Tibial nerve (tissue), 4 donors: ENCODE measurements at places on chromosomes 2 and 18. TPM values are rescaled to one million over a fixed set of nuclear protein-coding genes. Genes with fewer than 3 reads are reported as not detected.

CMPK2 gene
- total RNA-seq: 5.7 TPM

SETBP1 gene
- total RNA-seq: 28.5 TPM

DNA sequence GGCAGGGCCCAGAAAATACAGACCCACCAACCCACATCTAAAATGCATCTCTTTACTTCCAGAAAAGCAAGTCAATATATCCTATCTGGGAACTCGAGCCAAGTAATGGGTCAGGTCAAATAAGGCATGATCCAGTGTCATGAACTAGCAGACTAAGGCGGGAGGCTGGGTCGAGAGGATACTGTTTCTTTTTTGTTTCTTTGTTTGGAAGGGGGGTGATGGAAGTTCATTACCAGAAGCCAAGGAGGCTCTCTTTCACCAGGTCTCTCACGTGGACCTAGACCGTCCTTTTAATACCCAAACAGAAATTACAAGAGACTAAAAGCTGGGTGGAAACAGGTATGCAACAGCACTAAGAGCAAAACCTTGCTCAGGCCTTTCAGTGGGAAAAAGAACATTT is 108.3 kb downstream of the HDAC4 start:
- DNase-seq: no peak

DNA sequence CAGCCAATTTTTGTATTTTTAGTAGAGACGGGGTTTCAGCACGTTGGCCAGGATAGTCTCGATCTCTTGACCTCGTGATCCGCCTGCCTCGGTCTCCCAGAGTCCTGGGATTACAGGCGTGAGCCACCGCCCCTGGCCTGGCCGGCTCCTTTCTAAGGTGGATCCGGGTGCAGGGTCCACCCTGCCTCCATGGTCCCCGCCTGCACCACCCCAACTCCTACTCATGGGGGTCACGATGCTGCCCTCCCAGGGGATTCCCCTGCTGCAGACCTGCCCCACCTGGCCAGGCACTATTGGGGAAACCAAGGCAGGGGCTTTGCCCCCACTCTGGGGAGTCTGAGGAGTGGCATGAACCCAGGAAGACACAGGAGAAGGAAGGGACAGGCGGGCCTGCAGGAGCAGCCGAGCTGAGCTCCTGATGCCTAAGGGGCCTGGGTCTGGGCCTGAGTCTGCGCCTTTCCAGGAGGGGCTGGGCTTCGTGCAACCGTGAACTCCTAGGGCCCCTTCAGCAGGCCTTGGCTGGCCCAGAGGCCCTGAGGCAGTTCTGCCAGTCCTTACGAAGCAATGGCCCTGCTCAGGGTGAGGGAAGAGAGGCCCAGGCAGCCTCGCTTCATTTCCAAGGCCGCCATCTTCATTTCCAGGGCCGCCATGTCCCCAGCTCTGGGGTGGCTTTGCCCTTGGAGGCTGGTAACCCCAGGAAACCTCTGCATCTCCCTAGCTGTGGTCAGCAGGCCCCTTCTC is 67.2 kb upstream of the SMAD7 start:
- DNase-seq: no peak

DNA sequence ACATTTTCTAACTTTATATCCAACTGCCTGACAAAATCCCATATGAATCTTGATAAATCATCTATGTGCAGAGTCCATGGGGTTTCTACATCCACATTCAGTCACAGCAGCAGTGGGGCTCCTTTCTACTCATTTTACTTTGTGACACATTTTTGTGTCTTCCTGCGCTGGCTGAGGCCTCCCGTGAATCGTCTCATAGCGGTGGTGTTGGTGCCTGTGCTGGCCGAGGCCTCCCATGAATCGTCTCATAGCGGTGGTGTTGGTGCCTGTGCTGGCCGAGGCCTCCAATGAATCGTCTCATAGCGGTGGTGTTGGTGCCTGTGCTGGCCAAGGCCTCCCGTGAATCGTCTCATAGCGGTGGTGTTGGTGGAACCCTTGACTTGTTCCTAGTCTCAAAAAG is 17.0 kb downstream of the SNED1 start:
- DNase-seq: peak; percentile 1

DNA sequence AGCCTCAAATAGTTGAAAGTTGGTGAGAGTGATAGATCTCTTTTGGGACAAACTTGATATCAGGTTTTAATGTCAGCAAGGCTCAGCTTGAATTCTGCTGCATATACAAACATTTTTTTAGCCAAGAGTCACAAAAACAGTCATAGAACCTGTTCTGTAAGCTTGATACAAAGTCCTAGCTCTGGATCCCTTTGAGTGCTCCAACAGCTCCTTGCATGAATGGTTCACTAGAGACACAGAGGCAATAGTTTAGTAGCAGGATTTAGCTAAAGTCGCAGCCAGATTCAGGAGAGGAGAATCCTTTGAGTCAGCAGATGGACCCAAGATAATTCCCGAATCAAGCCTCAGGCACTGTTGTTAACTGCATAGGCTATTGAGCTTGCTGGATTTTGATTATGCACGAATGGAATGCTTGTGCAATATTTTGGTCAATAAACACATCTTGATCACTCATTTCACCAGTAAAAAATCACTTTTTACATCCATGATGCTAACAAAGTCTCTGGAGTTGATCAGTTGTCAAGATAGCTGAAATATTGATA is 148.6 kb downstream of the KLHL14 start:
- DNase-seq: no peak

DNA sequence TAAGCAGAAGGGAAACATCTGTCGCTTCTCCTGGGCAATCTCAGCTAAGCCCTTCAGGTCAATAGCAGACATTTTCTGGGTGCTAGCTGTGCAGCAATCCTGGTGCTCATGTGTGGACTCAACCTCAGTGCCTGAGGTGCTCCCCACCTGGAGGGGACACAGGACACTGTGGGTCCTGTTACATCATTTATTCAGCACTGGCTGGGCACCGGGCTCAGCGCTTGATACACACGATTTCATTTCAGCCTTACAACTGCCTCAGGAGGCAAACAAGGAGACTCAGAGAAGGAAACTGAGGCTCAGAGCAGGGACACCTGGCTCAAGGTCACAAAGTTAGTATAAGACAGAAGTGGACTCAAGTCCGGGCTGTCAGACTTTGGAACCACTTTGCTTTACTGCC is 46.7 kb downstream of the MARCO start:
- no peak for DNase-seq

REG3A gene
- not detected for total RNA-seq

DNA sequence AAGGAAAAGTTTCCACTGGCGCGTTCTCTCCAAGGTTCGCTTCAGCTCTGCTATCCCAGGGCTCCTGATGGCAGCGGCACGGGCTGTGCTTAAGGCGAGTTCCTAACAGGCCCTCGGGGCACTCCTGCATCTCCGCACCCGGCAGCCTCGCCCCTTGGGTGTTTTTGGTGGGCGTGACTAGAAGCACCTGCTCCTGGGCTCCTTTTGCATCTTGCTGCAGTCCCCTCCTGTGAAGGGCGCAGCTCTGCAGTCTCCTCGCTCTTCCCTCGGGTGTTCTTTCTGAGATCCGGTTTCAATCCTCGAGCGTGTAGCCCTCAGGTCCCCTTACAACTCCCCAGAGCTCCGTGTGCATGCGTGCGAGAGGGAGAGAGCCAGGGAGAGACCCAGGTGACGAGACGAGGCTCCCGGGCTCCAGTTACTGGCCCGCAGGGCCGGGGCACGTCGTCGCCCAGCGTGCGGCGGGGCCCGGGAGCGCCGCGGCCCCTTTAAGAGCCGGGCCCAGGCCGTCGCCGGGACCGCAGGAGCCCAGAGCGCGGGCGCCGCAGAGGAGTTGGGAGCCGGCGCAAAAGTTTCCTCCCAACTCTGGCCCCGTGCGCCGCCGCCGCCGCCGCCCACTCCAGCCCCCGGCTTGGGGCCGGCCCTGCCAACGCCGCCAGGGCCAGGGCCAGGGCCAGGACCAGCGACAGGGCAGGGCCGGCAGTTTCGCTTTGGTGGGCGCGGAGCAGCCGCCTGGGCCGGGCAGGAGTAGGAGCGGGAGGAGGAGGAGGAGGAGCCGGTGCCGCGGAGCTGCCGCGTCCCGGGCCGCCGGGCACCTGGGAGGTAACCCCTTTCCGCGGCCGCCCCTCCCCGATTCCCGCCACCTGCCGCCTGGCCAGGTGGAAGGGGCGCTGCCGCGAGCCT is at the start of gene PARD3B:
TSS of gene PARD3B (plus strand) at position 515 of the 900 bp plus-strand sequence. CDS start 525 bp downstream, outside the sequence.
- peak; percentile 20 for DNase-seq

TM4SF20 gene
- not detected for total RNA-seq

GRCh38 chr2:43676322-43677050 is at the start of gene C1GALT1C1L:
TSS of gene C1GALT1C1L (minus strand) at chr2:43676429. CDS start at chr2:43676322, 107 bp downstream.
- peak; percentile 23 for DNase-seq

ABCG5 gene
- total RNA-seq: not detected

DNA sequence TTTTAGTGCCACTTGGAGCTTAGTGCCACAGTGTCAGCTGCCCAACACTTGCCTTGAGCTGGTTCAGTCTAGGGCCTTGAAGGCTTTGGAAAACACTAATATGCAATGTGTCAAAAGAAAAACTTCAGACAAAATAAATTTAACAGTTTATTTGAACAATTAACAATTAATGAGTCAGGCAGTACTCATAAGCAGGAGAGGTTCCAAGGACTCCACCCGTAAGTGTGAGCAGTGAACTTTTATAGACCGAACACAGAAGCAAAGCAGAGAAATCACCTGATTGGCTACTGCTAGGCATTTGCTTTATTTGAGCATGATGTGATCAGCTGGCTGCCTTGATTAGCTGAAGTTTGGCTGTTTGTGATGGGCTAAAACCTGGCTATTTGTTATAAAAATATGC is 49.5 kb upstream of the TBC1D8 start:
- DNase-seq: no peak

GRCh38 chr2:97948926-97949325 is 46.8 kb downstream of the TMEM131 start:
- DNase-seq: no peak

DNA sequence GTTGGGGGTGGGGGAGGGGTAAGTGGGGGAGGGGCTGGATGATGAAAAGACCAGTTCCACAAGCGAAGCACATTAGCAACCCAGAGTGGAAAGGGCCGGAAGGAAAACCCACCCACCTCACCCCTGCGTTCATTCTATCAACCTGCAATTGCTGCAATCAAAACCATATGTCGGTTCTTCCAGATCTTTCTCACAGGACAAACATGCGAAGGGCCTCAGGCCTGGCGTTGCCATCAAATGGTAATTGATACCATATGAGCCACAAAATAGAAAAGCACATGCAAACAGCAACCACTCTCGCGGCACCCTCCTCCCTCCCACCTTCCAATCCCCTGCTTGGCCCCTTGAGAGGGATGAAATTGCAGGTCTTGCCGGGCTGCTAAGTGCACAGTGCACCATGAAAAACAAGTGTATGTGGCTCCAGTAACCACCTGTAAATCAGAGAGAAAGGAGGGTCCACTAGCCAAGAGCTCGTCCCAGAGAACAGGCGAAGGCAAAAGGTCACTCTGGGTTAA is 287.5 kb downstream of the TCF4 start:
- no peak for DNase-seq

DNA sequence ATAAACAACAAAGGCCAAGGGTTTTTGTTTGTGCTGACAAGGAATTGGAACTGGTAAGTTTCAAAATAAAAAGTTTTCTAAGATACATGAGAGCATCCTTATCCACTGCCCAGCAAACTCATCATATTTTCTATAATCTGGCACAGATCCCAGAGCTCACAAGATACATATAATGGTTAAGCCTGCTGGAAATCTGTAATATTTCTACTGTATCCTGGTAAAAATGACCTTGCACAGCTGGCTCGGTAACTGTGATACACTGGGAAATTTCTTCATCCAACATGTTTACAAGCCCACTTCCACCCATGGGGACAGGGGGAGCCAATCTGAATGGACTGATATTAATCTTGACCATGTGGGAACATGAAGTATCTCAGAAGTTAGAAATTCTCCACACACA is 425.4 kb upstream of the MMADHC start:
- no peak for DNase-seq

KCNG2 gene
- 0.84 TPM for total RNA-seq

- no peak for DNase-seq
Observed at GRCh38 chr2:149221898-149222297, 108.5 kb upstream of the LYPD6 start.

DNA sequence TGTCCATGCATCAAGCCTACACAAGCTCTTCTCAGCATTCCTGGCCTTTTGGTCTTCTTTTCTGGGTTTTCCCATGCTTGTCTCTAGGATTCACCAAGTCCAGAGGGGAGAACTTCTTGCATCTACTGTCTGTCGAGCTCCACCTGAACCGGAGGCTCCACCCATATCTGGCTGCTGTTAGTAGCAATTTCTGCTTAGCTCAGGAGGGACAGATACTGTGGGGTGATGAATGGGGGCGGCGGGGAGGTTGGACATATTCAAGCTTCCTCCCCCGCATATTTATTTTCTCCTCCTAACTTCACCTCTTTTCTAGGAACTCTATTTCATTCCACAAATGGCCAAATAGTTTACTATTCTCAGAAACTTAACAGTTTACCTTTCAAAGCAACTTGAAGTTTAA is 163.5 kb downstream of the PTH2R start:
- DNase-seq: no peak

NT5DC4 gene
- not detected for total RNA-seq

PID1 gene
- total RNA-seq: 41.1 TPM

GRCh38 chr2:51667679-51668078 is 635.7 kb upstream of the NRXN1 start:
- no peak for DNase-seq

DNA sequence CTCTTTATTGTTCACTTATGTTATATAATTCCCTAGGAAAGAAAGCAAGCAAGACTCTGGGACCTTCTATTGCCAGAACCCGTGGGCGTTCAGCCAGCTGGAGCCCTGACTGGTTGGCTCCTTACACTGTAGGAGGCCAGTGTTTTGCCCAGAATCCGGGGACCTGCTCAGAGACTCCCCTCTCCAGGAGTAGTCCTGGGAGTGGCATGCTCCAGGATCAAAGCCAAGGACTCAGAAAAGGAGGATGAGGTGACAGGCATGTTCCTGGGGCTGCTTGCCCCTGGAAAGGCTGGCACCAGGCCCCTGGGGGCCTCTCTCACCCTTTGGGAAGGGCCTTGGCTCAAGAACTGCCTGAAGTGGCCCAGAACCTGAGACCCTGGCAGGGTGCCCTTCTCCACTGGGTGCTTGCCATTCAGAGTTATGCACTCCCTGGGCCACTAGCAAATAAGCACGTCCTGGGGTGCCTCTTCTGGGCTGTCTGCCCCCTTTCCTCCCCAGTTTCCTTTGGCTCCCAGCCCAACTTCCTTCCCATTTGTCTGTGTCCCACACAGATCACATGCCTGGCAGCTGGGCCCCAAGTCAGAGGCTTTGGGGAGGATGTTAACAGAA is 19.6 kb upstream of the KIF3C start:
- DNase-seq: peak; percentile 28
